Amniotic stem cell (primary cell): ENCODE measurements at places on chromosomes 3 and 15.

DNA sequence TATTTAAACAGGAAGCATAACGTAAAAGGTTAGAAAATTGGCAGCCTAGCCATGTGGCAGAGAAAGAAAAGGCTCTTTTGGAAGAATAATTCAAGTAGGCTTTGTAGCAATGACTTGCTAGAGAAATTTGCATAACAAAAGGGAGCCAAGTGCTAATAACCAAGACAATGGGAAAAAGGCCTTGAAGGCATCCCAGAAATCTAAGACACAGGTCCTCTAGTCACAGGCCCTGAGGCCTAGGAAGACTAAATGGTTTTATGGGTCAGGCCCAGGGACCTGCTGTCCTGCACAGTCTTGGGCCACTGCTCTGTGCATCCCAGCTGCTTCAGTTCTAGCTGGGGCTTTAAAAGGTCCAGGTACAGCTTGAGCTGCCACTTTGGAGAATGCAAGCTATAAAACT is 78.5 kb downstream of the FGF7 start:
- no peak for DNase-seq

- no peak for DNase-seq
Measured at GRCh38 chr3:32316319-32316718, 75.3 kb upstream of the CMTM7 start.

- no peak for DNase-seq
Measured at GRCh38 chr3:73055583-73055982, 5.9 kb upstream of the EBLN2 start.

- DNase-seq: no peak
Measured at GRCh38 chr15:72272997-72273352, 621 bp upstream of the PARP6 start.

- DNase-seq: no peak
Measured at GRCh38 chr15:56806148-56806536, 72.8 kb upstream of the ZNF280D start.

- DNase-seq: no peak
Measured at GRCh38 chr3:171168086-171168485, 141.6 kb upstream of the SLC2A2 start.

- DNase-seq: no peak
Measured at GRCh38 chr3:40369716-40370115, 17.3 kb upstream of the ENTPD3 start.

GRCh38 chr3:31319332-31319731 is 213.4 kb upstream of the STT3B start:
- no peak for DNase-seq

DNA sequence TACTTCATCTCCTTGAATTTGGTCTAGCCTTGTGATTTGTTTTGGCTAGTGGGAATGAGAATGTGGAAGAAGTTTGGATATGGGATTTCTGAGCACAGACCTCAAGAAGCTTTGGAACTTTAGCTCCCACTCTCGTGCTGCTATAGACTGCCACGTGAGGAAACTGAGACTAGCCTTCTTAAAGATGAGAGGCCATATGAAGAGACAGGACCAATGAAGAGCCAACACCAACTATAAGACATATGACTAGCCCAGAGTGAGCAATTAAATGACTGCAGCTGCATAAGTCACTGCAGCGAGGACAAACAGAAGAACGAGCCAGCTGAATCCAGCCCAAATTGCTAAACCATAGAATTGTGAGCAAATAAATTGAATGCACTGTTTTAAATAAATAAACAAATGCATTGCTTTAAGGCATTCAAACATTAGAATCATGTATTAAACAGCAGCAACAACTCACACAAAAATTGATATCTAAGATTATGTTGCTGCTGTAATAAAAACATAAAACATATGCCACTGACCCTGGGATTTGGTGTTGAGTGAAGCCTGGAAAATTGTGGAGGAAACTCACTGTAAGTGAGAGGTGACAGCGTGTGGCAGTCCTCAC is 15.7 kb upstream of the CNTN4 start:
- no peak for DNase-seq

GRCh38 chr3:187021748-187022402 is 91.5 kb downstream of the ST6GAL1 start:
- no peak for DNase-seq
